Activated CD4-positive, alpha-beta T cell treated with anti-CD3 and anti-CD28 coated beads, Interleukin-2, amount 50 U/mL, for 24 hours (primary cell): ENCODE measurements at places on chromosomes 4 and X.

DNA sequence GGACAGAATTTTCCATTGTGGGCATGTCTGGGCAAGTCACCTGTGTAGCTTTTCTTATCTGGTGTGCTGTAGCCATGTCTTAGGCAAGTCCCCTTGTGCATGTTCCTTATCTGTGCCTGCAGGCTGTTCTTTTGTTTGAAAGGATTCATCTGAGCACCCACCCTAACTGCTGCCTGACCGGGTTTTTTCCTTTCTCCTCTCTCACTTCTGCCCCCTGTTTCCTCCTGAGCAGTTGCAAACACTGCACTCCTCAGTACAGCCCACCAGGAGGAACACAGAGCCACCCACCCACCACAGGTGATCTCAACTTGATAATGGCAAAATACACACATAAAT is 29.2 kb upstream of the IL9R start:
- DNase-seq = no peak

- DNase-seq = no peak
Measured at GRCh38 chr4:124754681-124755080, 42.1 kb upstream of the ANKRD50 start.

- DNase-seq = no peak
Measured at GRCh38 chr4:185304944-185305690, 90.6 kb downstream of the LRP2BP start.

- DNase-seq = no peak
Measured at GRCh38 chr4:74117024-74117534, 18.1 kb upstream of the CXCL2 start.

DNA sequence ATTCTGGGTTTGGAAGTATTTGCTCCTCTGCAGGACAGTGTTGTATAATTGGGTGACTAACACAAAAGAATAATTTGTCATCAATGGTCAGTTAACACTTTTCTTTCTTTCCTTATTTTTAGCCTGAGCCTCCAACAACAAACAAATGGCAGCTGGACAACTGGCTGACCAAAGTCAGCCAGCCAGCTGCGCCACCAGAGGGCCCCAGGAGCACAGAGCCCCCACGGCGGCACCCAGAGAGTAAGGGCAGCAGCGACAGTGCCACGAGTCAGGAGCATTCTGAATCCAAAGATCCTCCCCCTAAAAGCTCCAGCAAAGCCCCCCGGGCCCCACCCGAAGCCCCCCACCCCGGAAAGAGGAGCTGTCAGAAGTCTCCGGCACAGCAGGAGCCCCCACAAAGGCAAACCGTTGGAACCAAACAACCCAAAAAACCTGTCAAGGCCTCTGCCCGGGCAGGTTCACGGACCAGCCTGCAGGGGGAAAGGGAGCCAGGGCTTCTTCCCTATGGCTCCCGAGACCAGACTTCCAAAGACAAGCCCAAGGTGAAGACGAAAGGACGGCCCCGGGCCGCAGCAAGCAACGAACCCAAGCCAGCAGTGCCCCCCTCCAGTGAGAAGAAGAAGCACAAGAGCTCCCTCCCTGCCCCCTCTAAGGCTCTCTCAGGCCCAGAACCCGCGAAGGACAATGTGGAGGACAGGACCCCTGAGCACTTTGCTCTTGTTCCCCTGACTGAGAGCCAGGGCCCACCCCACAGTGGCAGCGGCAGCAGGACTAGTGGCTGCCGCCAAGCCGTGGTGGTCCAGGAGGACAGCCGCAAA is 106.0 kb downstream of the KLHL8 start:
- DNase-seq = no peak

GRCh38 chr4:16809943-16810342 is 88.5 kb downstream of the LDB2 start:
- no peak for DNase-seq

DNA sequence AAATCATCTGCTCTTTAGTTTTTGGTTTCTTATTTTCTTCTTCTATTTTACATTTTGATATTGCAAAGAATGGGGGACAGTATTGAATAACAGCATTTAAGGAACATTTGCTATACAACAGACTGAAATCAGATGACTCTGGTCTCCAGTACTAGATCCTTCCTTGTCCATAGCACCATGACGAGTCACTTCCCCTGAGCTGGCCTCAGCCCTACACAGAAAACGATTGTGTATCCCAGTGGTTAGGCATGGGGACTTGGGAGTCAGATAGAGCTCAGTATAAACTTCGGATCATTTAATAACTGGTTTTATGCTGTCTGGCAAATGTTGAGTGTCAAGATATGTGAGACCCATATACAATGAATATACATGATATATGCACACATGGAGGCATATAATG is 44.7 kb upstream of the BEX4 start:
- DNase-seq = no peak

GRCh38 chr4:76546327-76546726 is 111.3 kb downstream of the SHROOM3 start:
- DNase-seq = no peak

- DNase-seq = no peak
Measured at GRCh38 chrX:109952985-109953905, 49.7 kb upstream of the TMEM164 start.

- DNase-seq = no peak
Measured at GRCh38 chr4:61520681-61521160, 320.6 kb downstream of the ADGRL3 start.

DNA sequence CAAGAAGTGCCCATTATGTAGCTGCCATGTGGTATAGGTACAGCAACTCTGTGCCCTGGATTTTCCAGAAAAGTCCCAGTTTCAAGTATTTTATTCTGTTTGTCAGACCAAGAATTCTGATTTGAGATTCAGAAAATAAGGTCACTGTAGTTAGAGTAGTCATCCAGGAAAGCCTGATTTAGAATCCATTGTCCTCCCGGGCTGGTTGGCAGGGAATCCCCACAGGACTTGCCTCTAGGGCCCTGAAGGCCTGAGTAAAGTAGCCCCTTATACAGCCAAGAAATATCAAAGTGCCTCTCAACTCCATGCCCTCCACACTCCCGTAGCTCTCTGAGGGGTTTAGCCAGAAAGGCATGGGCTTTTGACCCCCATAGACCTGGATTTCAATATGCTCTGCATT is 36.3 kb downstream of the RTL5 start:
- no peak for DNase-seq

DNA sequence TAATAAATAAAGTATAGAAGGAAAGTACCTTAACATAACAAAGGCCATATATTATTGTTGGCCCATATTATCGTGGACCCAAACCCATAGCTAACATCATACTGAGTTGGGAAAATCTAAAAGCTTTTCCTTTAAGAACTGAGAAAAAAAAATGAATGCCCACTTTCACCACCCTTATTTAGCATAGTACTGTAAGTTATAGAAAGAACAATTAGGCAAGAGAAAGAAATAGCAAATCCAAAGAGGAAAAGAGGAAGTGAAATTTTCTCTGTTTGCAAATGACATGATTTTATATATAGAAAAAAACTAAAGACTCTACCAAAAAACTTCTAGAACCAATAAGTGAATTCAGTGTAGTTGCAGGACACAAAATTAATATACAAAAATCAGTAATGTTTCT is 1854.6 kb downstream of the PCDH7 start:
- DNase-seq = no peak

GRCh38 chrX:124190440-124190839 is 142.0 kb upstream of the TEX13D start:
- no peak for DNase-seq

DNA sequence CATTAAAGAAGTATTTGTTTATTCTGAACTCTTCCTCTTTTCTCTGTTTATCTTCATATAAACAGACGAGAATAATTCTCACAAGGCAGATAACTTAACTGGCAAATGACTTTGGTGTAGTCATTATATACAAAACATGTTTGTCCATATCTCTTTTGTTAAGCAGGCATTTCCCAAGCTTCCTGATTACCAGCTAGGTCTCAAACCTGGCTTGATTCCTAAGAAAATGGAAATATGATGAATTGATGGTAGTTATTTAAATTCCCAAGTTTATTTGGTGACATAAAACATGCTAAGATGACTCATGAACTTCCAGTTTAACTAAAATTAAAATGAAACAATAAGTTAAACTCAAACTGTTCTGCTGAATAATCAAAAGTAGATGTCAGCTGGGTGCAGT is 96.8 kb downstream of the ARSJ start:
- DNase-seq = no peak

- DNase-seq = no peak
Measured at GRCh38 chrX:153334654-153335295, 822 bp downstream of the ZNF275 start.

- DNase-seq = no peak
Measured at GRCh38 chrX:134172588-134173259, 64.3 kb upstream of the CCDC160 start.

GRCh38 chrX:131778269-131779218 is 234.7 kb downstream of the OR13H1 start:
- no peak for DNase-seq

DNA sequence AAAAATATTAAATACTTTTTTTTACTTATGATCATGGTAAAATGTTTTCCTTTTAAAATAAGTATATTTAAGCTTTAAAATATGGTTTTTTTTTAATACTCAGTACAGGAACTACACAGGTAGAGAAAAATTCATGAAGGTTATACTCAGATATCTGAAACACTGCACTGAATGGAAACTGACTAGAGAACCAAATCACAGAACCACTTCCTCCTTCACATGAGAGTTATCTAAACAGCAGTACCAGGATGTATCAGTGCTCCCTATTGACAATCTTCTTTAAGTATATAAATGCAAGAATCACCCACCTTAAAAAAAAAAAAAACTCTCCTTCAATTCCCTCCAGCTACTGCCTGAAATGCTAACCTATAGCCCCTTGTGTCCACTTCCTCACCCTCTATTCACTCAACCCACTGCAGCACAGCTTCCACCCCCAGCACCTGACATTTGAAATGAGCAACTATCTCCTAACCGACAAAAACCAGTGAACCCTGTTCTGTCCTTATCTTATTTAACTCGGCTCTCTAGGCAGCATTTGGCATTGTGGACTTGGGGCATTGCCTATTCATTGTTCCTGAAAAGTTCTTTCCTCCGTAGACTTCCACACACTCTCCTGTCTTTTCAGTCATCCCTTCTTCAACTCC is 9.1 kb downstream of the SLC7A3 start:
- DNase-seq = no peak

- no peak for DNase-seq
Measured at GRCh38 chr4:82403725-82404124, 26.5 kb downstream of the HNRNPDL start.

DNA sequence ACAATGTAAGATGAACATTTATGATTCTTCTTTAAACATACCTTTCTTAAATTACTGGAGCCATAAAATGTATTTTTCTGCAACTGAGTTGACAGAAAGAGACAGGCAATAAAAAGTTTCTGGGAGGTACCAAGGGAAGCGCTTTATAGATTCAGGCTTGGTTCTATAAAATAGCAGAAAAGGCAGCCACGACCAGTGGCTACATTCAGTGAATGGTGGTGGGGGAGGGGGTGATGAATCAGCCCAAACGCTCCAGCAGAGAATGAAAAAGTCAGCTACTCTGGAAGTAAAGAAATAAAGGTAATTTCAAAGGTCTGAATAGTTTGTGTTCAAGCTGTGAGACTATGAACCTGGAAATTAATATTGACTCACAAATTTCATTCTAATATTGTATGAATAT is 456.1 kb downstream of the KCTD8 start:
- no peak for DNase-seq

DNA sequence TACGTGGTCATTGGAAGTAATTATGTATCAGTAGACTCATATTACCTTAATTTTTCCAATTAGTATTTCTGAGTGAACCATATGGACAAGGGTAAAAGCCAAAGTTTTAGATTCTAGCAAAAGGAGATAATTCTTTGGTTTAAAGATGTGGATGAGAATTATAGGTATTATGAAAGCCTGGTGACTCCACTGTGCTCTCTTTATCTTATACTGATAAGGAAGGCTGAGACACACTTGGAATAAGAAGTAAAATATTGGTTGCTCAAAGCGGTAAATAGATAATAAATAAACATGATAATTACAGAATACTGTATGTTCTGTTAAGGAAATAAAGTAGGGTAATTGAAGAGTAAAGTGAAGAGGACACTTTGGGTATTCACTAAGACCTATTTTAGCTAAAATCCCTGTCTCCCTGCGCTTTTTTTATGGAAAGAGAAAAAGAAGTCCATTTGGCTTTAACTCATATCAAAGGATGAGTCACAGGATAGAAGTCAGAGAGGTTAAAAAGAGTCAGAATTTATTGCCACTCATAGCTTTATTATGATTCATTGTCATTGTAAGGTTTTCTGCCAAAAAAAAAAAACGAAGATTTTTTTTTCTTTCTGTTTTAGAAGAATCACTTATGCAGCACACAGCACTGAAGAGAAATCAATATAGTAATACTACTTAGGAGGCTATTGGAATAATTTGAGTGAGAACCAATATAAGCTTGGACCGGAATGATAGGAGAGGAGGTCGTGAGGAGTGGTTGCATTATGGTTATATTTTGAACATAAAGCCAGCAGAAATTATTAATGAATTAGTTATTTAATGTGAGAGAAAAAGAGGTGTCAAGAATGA is 2463.1 kb downstream of the ARAP2 start:
- no peak for DNase-seq

GRCh38 chr4:76088719-76089118 is 14.2 kb downstream of the ART3 start:
- no peak for DNase-seq

DNA sequence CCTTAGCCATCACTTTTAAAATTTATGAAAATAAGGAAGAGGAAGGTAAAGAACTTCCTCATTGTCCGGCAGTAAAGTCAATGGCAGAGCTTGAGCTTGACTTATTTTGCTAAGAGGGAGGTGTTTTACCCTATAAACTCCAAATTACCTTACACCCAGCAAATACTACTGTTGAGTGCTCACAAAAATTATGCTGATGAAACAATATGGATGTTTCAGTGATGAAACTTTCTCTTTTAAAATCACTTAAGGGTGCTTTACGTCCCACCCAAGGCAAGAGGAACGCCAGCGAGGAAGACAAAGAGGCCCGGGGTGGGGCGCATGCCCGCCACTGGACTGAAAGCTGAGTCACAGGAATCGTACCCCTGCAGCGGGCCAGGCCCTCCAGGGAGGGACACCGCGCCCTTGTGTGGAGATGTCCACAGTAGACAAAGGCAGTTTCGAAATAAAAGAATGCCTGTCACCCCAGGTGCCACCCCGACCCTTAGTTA is 560 bp upstream of the TMSB4X start:
- DNase-seq = no peak

DNA sequence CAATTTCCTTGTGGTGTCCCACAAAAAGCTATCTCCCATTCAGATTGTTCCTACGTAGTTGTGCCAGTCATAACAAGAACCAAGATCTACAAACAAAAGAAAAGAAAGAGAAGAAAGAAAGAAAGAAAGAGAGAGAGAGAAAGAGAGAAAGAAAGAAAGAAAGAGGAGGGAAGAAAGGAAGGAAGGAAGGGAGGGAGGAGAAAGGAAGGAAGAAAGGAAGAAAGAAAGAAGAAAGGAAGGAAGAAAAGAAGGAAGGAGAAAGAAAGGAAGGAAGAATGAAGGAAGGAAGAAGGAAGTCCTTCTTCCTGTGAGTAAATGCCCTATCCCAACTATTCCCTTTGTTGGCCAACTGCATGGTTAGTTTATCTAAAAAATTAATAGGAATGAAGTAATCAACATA is 366.0 kb downstream of the DHRSX start:
- no peak for DNase-seq

- DNase-seq = no peak
Measured at GRCh38 chr4:52912608-52913007, 50.5 kb downstream of the RASL11B start.
